ENCODE measurements at places on chromosomes 6 and 20. TPM values are rescaled to one million over a fixed set of nuclear protein-coding genes. Genes with fewer than 3 reads are reported as not detected.

Gene UBD
- total RNA-seq, result not detected

Gene GPX5
- total RNA-seq, result not detected

Gene NKX2-2
- not detected for total RNA-seq

Gene TENT5A
- 39.1 TPM for total RNA-seq

Gene TSBP1
- total RNA-seq, result not detected

Gene MAS1
- total RNA-seq, result not detected

Gene LY6G6C
- total RNA-seq, result not detected

Gene CRIP3
- total RNA-seq, result not detected

Gene C20orf144
- total RNA-seq, result not detected

Gene ASIP
- not detected for total RNA-seq

Gene ACOT8
- total RNA-seq, result 60.4 TPM

Gene UNC5CL
- total RNA-seq, result 0.16 TPM

Gene TPX2
- total RNA-seq, result 74.2 TPM

Gene PROKR2
- not detected for total RNA-seq

Gene NT5DC1
- 37.9 TPM for total RNA-seq

Gene SSTR4
- not detected for total RNA-seq

Gene PDYN
- not detected for total RNA-seq

Gene UBE2C
- total RNA-seq, result 75.4 TPM

Gene ADTRP
- total RNA-seq, result not detected

Gene SLC24A3
- total RNA-seq, result not detected

Gene TMEM170B
- 6.6 TPM for total RNA-seq

Gene OXT
- total RNA-seq, result not detected

Gene ANKRD66
- not detected for total RNA-seq

Gene CAGE1
- 0.40 TPM for total RNA-seq
